ENCODE measurements at places on chromosomes 1 and 21. TPM values are rescaled to one million over a fixed set of nuclear protein-coding genes. Genes with fewer than 3 reads are reported as not detected.

THEM5 gene
- total RNA-seq, result not detected

UTP25 gene
- 8.8 TPM for total RNA-seq

DNA sequence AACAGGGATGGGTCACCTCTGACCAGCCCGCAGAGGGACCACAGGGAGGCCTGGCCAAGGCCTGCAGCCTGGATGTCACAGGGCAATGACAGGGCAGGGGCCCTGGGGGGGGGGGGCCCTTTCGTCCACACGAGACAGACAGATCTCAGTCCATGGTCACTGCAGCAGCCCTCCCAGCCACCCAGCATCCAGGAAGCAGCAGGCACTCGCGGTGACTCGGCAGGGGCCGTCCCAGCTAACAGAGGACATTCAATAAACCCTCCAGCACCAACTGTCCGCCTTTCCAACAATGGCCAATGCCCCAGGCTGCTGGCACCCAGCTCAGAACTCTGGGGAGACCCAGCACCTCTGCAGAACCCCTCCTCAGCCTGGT, 32.9 kb downstream of the MEGF6 start:
- peaks cover 5% of the 10 kb centered on the region for H3K4me1 ChIP-seq
- DNase-seq, result no peak
- H3K36me3 ChIP-seq, result peaks cover 26% of the 10 kb centered on the region
- H3K4me3 ChIP-seq, result no peak overlapping the region

GRCh38 chr1:173195596-173196088, 11.5 kb downstream of the TNFSF4 start:
- H3K4me3 ChIP-seq, result no peak overlapping the region
- DNase-seq, result no peak
- H3K27ac ChIP-seq, result no peak overlapping the region
- H3K27me3 ChIP-seq, result no peaks in the 10 kb centered on the region

DNA sequence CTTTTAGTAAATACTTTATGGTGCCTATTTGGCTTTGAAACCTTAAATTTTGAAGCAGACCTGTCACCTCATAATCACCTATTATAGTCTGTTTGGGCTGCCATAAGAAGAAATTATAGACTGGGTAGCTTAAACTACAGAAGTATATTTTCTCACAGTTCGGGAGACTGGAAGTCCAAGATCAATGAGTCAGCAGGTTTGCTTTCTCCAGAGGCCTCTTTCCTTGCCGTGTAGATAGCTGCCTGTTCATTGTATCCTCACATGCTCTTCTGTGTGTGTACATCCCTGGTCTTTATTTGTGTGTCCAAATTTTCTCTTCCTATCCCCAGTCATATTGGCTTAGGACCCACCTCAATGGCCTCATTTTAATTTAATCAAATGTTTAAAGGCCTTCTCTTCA, 518.2 kb downstream of the ADGRL2 start:
- no peak overlapping the region for H3K4me3 ChIP-seq
- peaks cover 3% of the 10 kb centered on the region for H3K36me3 ChIP-seq
- no peak overlapping the region for H3K27ac ChIP-seq

DNA sequence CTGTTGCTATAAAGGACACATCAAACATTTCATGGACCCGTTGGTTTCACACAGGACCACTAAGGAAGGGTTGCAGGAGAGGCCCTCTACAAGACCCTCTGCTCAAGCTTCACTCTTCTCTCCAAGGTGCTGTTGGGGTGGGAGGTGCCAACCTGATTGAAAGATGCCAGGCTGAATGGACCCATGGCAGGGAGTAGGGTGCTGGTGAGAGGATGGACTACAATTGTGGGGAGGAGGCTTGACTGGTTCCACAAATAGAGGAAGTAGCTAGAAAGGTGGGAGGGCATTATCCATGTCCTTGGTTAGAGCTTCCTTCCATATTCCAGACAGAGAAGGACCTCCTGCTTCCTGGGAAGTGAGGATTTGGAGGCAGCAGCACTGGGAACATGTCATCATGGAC, 167.6 kb upstream of the HMGB4 start:
- no peaks in the 10 kb centered on the region for H3K36me3 ChIP-seq
- H3K27me3 ChIP-seq, result peaks cover 62% of the 10 kb centered on the region
- no peak overlapping the region for H3K27ac ChIP-seq
- no peaks in the 10 kb centered on the region for H3K4me1 ChIP-seq
- H3K4me3 ChIP-seq, result no peak overlapping the region
- DNase-seq, result no peak

DNA sequence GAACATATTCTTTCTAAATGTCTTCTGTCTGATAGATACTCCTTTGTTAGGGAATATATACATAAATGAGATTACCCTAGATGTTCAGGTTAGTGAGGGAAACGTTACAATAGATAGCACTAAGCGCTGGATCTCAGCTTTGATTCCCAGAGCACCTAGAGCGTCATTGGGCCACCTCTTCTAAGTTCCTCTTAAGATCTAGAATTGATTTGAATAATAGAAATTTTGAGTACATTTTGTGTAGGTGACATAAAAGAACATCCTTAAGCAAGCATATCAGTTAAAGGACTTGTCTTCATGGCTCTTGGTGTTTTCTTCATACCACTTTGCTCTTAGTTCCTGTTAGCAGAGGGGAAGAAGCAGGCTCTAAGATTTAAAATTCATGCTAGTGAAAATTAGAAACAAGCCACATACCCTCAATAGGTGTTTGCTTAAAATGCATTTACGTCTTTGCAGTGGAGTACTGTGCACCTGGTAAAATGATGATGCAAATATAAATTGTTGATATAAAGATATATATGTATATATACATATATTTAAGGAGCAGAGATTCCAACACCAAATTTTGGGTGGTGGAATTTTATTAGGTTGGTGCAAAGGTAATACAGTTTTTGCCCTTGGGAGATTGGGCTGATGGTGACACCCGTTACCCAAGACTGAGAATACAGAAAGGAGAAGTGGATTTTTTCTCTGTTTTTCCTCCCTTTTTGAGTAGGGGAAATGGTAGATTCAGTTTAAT, 47.1 kb downstream of the DYRK1A start:
- H3K4me1 ChIP-seq, result peaks cover 39% of the 10 kb centered on the region
- H3K4me3 ChIP-seq, result no peak overlapping the region
- DNase-seq, result no peak
- no peaks in the 10 kb centered on the region for H3K36me3 ChIP-seq
- H3K27ac ChIP-seq, result peak overlapping the region; percentile 82

GRCh38 chr1:22652881-22653316, at the start of gene C1QB:
C1QB (plus strand) TSS chr1:22653236; CDS start chr1:22659463, 6,227 bp downstream.
- peaks cover 30% of the 10 kb centered on the region for H3K27me3 ChIP-seq
- DNase-seq, result no peak
- H3K36me3 ChIP-seq, result no peaks in the 10 kb centered on the region
- H3K27ac ChIP-seq, result no peak within 1 kb of the TSS

DNA sequence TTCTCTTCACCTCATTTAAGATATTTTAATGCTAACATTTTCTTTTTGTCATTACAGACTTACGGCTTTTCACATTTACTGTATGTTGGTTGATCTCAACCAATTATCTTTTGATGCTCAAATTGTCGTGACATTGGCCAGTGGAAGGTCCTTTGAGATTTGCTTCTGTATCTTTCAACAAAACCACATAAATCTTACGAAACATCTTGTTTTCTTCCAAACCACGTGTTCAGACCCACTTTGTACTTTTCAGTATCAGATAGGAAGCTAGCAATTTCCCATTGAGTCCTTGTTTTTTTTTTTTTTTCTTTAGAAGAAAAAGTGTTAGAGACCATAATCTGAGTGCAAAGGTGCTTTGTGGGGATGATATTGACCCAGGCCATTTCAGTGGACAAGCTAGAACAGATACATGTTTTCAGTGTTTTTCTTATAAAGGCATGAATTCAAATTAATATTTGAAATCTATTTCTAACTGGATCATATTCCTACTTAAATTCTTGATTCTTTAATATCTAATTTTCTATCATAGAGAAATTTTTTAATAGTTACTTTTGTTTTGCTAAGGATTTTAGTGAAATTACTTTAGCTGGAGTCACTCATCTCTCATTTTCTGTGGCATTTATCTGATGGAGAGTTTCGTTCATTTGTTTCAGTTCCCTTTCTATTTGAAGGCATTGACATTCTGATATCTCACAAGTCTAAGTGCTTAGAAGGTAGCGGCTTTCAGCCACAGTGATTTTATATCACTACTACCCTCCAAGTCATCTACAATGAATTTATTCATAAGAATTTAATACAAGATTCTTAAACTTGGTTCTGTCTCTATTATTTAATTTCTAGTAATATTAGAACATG, 26.7 kb downstream of the ATG4C start:
- no peak overlapping the region for H3K4me3 ChIP-seq
- H3K36me3 ChIP-seq, result peaks cover 59% of the 10 kb centered on the region
- DNase-seq, result no peak
- H3K27ac ChIP-seq, result no peak overlapping the region

DNA sequence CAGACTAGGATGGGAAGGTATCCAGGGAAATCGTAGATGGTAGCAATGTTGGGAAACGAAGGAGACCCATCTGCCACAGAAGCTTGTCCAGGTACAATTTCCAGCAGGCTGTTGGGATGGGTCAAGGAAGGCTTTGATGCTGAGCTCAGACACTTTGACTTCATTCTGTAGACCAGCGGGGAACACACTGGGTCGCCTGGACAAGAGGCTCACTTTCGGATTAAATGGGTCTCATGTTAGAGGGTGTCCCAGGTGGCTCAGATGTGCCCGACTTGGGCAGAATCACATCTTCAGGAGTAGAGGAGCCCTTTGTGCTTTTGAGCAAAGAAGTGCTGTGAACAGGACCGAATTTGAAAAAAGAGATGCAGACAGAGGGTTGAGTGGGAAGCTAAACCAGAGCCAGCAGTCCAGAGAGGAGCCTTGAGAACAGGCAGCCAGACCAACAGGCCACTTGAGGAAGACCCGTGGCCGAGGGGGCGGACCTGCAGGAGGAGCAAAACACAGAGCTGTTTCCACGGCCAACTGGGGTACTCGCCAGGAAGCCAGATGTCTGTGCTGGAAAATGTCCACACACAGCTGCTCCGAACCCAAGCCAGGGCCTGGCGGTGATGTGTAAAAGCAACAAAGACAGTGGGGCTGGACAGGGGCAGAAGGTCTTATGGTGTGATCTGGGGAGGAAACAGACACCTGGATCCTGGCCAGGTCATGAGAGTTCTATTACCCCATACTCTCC, 146.9 kb downstream of the AJAP1 start:
- no peak for DNase-seq
- H3K36me3 ChIP-seq, result no peaks in the 10 kb centered on the region
- H3K27me3 ChIP-seq, result peaks cover 17% of the 10 kb centered on the region
- H3K4me3 ChIP-seq, result no peak overlapping the region

DNA sequence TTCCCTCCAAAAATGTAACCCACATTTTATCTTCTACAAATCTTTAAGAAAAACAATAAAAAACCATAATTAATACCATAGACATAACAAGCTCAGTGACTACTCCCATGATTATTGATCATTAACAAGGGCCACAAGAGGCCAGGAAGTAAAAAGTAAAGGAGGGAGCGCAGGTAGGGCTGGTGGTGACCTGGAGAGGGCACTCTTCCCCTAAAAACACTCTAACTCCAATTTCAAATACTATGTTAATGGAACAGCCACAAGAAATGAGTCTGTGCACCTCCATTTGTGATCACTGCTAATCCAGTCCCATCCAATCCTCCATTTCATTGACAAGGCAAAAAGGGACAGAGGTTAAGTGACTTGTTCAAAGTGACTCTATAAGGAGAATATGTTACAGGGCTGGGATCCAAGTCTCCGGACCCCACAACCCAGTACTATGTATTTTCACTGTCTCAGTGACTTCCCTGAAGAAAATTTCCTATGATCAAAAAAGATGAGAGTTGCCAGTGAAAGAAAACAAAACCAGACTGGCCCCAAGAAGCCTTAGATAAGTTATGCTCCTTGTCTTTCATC, 41.2 kb upstream of the CFAP298 start:
- H3K4me3 ChIP-seq, result no peak overlapping the region
- H3K36me3 ChIP-seq, result peaks cover 2% of the 10 kb centered on the region
- no peaks in the 10 kb centered on the region for H3K4me1 ChIP-seq
- no peaks in the 10 kb centered on the region for H3K27me3 ChIP-seq
- DNase-seq, result no peak

DNA sequence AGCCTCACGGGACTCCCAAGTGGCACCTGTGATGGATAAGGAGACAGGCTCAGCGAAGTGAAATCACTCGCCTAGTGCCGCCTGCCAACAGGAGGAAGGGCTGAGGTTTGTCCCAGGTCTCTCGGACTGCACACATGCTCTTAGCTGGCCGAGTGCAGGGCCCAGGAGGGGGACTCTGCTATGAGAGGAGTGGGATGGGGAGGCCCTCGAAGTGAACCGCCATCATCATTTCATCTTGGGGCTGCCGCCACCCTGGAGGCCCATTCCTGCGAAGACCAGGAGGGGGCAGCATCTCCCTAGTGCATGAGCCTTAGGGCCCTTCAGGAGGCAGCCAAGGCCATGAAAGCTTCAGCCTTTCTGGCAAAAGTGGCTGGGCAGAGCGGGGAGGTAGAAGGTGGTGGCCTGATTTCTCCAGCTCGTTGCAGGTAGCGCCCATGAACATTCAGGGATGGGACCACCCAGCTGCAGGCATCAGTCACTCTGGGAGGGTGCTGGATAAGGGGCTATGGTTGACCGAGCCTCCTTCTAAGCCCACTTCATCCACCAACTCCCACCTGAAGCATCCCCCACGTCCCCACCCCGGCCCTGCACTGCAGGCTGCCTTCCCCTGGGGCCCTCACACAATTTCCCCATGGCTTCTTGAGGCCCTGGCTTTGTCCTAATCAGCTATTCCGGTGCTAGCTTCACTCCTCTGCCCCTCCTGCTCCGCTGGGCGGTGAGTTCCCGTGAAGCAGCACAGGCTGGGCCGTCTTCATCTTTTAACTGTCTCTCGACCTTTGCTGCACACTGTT, 17.2 kb upstream of the RASSF5 start:
- no peaks in the 10 kb centered on the region for H3K27me3 ChIP-seq
- H3K27ac ChIP-seq, result peak overlapping the region; percentile 57
- H3K4me1 ChIP-seq, result peaks cover 22% of the 10 kb centered on the region
- peaks cover 2% of the 10 kb centered on the region for H3K36me3 ChIP-seq
- H3K4me3 ChIP-seq, result peak overlapping the region; percentile 26

GRCh38 chr1:88462488-88463261, 221.4 kb upstream of the PKN2 start:
- H3K4me3 ChIP-seq, result peak overlapping the region; percentile 68
- peaks cover 50% of the 10 kb centered on the region for H3K27me3 ChIP-seq
- peaks cover 4% of the 10 kb centered on the region for H3K4me1 ChIP-seq
- H3K36me3 ChIP-seq, result no peaks in the 10 kb centered on the region
- peak; percentile 59 for DNase-seq

GRCh38 chr1:189033169-189033568, 1444.5 kb downstream of the BRINP3 start:
- no peak overlapping the region for H3K4me3 ChIP-seq
- H3K27me3 ChIP-seq, result peaks cover 11% of the 10 kb centered on the region
- H3K27ac ChIP-seq, result no peak overlapping the region
- H3K36me3 ChIP-seq, result no peaks in the 10 kb centered on the region

- no peak overlapping the region for H3K27ac ChIP-seq
- H3K36me3 ChIP-seq, result peaks cover 31% of the 10 kb centered on the region
- H3K4me1 ChIP-seq, result peaks cover 7% of the 10 kb centered on the region
- no peak overlapping the region for H3K4me3 ChIP-seq
Measured at GRCh38 chr1:156797212-156797871, 19.3 kb downstream of the SH2D2A start.

GRCh38 chr21:39120876-39121599, 62.2 kb downstream of the PSMG1 start:
- no peak for DNase-seq
- peaks cover 1% of the 10 kb centered on the region for H3K27me3 ChIP-seq
- H3K4me3 ChIP-seq, result no peak overlapping the region

- no peak for DNase-seq
- H3K4me1 ChIP-seq, result peaks cover 17% of the 10 kb centered on the region
- H3K27ac ChIP-seq, result no peak overlapping the region
- no peak overlapping the region for H3K4me3 ChIP-seq
- H3K36me3 ChIP-seq, result no peaks in the 10 kb centered on the region
- peaks cover 51% of the 10 kb centered on the region for H3K27me3 ChIP-seq
Measured at GRCh38 chr21:34894401-34894800, 154.7 kb downstream of the RUNX1 start.
